ENCODE measurements at places on chromosomes 5 and 9. TPM values are rescaled to one million over a fixed set of nuclear protein-coding genes. Genes with fewer than 3 reads are reported as not detected.

The PROB1 gene
- total RNA-seq, result 0.16 TPM

The PALM2AKAP2 gene
- total RNA-seq, result 5.0 TPM

The IRX2 gene
- total RNA-seq, result not detected

The PPIC gene
- total RNA-seq, result 3.1 TPM

The BASP1 gene
- 359 TPM for total RNA-seq

The FOXD4L6 gene
- 0.31 TPM for total RNA-seq

The ZNF454 gene
- 9.8 TPM for total RNA-seq

The SLC28A3 gene
- not detected for total RNA-seq

The LRRC19 gene
- total RNA-seq, result not detected

The SHC3 gene
- 51.5 TPM for total RNA-seq

The GBA2 gene
- 45.2 TPM for total RNA-seq

The CARD9 gene
- total RNA-seq, result 0.47 TPM

The OR1L8 gene
- not detected for total RNA-seq

The CD180 gene
- 0.47 TPM for total RNA-seq

The CDKN2B gene
- total RNA-seq, result 0.16 TPM

The NAIP gene
- 15.9 TPM for total RNA-seq

The BTNL9 gene
- total RNA-seq, result 0.78 TPM

The ASPN gene
- total RNA-seq, result 7.8 TPM

The CTXN3 gene
- total RNA-seq, result 1.1 TPM

The ECM2 gene
- 5.6 TPM for total RNA-seq

The PCDHGA10 gene
- 12.0 TPM for total RNA-seq

The SPATA9 gene
- total RNA-seq, result 0.78 TPM

The PPP2CA gene
- 128 TPM for total RNA-seq

The ASS1 gene
- 9.8 TPM for total RNA-seq

The CARTPT gene
- total RNA-seq, result not detected

The RNF180 gene
- total RNA-seq, result 102 TPM

The PRSS3 gene
- not detected for total RNA-seq

The MEIKIN gene
- 1.7 TPM for total RNA-seq

The SLC23A1 gene
- not detected for total RNA-seq

The CCL19 gene
- not detected for total RNA-seq

The LCNL1 gene
- total RNA-seq, result 0.16 TPM

The ELOVL7 gene
- total RNA-seq, result 8.7 TPM
